CD4-positive, alpha-beta T cell treated with Interleukin-2 at 100 ng/mL for 4 hours (primary cell): ENCODE measurements at places on chromosomes 2 and 18.

DNA sequence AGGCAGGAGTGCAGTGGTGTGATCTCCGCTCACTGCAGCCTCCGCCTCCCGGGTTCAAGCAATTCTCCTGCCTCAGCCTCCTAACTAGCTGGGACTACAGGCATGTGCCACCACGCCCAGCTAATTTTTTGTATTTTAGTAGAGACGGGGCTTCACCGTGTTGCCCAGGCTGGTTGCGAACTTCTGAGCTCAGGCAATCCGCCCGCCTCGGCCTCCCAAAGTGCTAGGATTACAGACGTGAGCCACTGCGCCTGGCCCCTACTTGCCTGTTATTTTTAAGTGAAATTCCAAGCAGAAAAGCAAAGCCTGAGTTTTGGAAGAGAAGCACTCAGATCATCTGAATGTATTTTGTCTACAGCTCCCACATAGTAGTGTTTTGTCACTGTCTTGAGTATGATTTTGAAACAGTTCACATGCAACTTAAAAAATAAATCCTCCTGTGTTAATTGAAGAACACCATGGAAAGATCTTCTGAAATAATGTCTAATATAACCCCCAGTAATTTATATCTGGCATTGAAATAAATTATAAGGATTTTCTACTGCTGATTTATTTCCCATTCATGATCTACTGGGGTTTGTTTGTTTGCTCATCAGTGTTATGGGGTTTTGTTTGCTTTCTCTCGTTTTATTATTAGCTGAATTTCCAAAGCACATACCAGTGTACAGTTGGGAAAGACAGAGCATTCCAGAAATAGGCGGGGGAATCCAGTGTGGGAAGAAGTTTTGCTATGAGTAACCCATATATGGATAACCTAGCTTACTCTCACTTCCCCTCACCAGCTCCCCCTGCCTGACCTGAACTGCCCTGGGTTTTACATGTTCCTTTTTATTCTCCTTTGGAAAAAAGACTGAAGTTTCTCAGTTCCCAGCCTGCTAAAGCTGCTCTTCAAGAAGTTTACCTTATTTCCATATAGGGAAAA is 80.1 kb upstream of the MAP3K20 start:
- no peak for DNase-seq

DNA sequence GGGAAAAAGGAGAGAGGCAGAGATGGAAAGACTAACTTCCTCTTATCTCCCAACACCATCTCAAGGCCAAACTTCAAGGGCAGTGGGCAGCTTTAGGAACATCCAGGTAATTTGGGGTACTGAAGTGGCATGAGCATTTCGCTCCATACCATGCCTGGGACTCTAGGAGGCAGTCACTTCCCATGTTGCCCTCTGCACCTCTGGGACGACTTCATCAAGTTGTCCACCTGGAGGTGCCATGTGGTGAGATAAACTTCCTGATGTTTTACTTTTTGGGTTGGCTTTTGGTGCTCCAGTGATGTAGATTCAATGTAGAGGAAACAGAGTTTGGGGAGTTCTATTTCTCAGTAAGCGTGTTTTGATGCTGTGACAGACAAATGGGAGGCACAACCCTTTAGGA is 56.3 kb upstream of the UPP2 start:
- no peak for DNase-seq

- peak; percentile 54 for DNase-seq
These were observed 807 bp downstream of the PELI1 start for GRCh38 chr2:64143169-64144056.

- DNase-seq: peak; percentile 50
These were observed 19.1 kb upstream of the ARHGAP25 start for GRCh38 chr2:68715353-68716041.

- no peak for DNase-seq
These were observed 55.5 kb downstream of the MTHFD2 start for GRCh38 chr2:74253971-74254310.

DNA sequence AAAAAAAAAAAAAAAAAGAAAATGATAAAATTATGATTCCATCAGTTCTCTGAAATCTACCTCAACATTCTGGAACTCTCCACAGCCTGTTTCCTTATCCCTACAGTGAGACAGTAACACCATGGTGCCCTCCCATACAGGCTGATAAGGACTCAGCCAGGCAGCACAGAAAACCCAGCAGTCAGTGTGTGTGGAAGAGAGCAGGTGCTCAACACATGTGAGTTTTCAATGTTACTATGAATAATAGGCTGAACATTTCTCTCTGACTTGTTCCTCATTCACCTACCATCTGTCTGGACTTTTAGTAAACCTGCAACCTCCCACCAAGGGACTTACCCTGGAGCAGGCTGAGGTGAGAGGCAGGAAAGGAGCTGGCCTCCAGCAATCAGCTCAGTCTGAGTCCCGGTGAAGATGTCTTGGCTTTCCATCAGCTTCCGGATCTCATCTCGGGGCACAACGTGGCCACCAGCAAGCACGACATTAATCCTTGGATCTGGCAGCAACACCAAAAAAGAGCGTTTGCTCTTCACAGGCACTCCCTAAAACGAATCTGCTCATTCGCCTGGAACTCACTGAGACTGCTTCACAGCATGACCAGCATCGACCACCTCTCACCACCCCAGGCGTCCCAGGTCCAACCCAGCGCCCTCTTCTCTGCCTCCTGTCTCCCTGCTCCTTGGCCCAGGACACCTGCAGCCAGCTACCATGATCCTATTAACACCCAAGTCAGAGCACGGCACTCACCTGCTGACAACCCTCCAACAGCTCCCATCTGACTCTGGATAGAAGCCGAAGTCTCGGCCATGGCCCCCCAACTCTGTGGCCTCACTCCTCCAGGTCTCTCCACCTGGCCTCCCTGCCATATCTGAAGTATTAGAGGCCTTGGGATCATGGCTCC is 16.5 kb downstream of the PASK start:
- DNase-seq: no peak

- DNase-seq: no peak
These were observed 82.1 kb downstream of the ZBTB7C start for GRCh38 chr18:48326901-48327675.

- DNase-seq: no peak
These were observed 8.3 kb upstream of the GAL3ST2 start for GRCh38 chr2:241768251-241768711.

GRCh38 chr2:81225756-81226155 is 921.2 kb upstream of the LRRTM1 start:
- DNase-seq: no peak
